ENCODE measurements at places on chromosomes 6 and 20.

DNA sequence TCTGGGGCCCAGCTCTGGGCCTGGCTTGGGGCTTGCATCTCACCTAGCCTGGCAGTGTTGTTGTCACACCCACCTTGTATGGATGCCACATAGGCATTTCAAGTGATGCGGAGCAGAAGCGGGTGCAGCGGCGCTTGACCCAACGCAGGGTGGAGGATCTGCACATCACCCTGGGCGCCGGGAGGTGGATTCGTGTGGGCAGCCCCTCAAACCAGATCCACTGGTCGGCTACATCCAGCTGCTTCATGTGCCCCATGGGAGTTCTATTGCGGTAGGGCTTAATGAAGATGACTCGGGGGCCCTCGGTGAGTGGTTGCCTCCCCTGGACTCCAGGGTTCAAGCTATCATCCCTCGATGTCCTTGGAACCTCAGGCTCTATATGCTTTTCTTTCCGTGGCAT is 3.2 kb downstream of the TP53TG5 start:
- no peak for DNase-seq

DNA sequence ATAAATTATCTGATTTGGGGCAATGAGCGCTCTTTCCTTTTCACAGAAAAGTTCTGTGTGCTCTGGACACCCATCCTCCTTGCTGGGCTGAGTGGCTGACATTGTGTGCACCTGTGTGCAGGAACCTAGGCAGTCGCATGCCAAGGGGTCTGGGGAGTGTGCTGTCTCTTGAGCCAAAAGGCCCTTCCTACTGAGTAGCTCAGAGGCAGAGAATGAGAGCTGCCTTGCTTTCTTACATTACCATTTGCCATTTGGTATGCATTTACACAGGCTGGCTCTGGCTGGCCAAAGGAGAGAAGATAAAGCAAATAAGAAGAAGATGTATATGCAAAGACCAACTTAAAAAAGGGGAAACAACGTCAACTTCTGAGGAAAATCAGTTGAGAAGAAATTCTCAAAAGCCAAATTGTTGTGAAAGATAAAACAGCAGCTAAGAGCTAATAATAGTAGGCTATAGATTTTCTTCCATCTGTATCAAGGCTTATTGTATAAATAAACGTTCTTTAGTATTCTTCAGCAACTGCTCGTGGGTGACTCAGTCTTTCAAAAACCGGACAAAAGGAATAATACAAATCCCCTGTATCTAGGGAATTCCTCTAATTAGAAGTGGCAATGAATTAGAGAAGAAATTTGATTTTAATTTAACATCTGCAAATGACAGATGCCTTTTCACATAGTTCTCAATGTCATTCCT is 121.9 kb downstream of the INSM1 start:
- DNase-seq = no peak

- no peak for DNase-seq
These were observed 61.9 kb upstream of the TAGAP start for GRCh38 chr6:159106627-159107241.

DNA sequence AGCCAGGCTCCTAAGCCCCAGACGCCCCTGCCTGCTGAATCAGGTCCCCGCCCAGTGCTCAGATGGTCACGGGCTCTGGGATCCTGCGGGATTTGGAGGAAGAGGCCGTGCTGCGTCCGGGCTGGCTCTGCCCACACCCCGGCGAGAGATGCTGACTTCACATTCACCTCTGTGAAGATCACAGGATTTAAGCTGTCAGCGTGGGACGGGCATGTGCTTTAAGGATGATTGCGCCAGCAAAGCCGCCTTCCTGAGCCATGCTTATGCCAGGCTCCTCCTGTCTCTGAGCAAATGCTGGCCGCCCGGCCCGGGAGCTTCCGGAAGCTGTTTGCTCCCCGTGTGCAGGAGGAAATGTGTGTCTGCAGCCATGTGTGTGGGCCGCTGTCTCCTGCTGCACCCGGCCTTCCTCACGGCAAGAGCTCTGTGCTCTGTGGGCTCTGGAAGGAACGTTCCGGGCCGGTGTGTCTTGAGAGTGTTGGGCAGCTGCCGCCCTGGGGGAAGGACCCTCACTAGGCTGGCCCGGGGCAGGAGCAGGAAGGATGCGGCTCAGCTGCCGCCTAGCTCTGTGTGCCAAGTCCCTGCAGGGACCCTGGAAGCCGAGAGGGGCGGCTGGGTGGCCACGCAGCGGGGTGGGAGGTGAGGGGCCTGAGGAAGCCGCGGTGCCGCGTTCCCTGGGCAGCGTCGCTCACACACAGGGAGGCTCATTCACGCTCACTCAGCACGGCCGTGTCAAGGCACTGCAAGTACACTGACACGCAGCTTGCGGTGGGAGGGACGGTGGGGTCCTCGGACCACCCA is 19.0 kb upstream of the BHLHE23 start:
- no peak for DNase-seq

DNA sequence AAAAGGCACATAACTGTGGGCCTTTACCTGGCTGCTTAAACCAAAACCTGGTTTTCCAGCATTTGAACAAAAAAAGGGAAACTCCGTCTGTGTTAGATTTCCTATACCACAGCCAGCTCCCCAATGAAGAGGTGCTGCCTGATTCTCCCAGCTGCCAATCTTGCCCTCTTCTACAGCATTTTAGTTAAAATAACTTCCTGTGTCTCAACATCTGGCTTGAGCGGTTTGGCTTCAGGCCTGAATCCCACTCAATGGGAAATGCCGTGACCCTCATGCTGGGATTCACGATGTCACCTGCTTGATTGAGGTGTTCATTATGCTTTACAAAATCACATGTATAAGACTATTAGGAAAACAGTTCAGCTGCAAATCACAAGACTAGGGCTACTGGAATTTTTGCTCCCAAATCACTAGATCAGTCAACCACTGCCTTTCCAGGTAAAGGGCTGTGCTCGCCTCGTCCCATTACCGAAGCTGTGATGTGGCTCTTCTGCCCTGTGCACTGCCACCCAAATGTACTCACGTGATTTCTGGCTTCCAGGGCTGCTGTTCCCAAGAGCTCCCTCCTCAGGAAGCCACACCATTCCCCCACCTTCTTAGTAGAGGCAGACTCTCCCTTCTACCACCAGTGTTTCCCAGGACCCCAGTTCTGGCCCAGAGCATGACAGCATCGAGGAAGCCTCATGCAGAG is 94.6 kb downstream of the PSMG4 start:
- DNase-seq = no peak

GRCh38 chr6:141688916-141689315 is 443.8 kb upstream of the GJE1 start:
- no peak for DNase-seq

GRCh38 chr6:166772518-166772917 is 145.5 kb upstream of the RPS6KA2 start:
- DNase-seq = no peak

DNA sequence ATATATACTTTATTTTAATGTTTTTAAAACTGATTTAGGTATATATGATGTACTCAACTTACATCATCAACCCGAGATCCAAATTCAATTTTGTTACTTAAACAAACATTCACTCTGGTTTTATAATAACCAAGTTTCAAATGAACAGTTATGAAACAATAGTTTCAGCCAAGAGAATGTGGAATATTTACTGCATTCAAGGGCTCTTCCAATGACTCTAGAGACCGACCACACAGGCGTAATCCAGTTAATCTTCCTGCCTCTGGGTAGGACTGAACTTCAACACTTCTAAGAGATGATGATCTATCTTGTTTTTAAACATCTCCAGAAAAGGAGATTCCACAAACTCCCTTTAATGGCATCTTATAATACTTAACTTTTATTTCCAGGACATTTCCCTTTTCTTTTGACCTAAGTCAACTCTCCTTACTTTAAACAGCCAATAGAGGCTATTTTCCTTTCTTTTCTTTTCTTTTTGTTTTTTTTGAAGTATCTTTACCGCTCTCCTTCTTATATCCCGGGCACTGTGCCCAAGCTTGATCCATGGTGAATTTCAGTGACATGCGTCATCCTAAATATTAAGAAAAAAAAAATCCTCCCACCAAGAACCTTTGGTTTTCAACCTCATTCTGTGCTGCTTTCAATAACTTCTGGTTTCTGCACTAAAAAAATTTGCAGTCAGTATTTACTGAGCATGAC is 110.1 kb downstream of the KIF13A start:
- no peak for DNase-seq

DNA sequence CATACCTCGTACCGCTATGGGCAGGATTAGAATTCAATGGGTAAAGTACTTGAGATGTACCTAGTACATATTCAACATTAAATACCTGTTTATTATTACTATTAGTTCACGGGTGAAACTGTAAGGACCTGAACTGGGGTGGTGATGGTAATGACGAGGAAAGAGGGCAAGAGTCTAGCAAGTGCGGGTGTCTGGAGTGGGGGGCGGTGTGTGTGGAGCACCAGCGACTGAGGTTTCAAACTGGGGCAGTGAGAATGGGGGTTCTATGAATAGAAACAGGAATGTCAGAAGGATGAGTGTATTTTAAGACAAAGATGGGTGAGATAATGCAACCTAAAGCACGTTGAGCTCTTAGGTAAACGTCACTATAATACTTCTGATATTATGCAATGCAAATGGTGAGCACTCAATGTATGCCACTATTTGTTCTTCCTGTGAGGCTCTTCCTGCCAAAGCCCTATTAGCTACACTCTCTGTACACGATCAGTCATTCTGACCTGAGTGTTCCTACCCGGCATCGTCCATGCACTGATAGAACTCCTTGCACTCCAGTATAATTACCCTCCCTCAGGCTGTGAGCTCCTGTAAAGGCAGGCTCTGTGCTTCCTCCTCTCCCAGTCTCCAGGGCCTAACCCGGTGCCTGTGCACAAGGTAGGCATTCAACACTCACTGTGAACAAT is 55.0 kb downstream of the ALDH5A1 start:
- no peak for DNase-seq

- DNase-seq = no peak
These were observed 146.2 kb upstream of the CARMIL1 start for GRCh38 chr6:25132934-25133333.
